HCEC 1CT (cell line): ENCODE measurements at places on chromosomes 7 and 10.

DNA sequence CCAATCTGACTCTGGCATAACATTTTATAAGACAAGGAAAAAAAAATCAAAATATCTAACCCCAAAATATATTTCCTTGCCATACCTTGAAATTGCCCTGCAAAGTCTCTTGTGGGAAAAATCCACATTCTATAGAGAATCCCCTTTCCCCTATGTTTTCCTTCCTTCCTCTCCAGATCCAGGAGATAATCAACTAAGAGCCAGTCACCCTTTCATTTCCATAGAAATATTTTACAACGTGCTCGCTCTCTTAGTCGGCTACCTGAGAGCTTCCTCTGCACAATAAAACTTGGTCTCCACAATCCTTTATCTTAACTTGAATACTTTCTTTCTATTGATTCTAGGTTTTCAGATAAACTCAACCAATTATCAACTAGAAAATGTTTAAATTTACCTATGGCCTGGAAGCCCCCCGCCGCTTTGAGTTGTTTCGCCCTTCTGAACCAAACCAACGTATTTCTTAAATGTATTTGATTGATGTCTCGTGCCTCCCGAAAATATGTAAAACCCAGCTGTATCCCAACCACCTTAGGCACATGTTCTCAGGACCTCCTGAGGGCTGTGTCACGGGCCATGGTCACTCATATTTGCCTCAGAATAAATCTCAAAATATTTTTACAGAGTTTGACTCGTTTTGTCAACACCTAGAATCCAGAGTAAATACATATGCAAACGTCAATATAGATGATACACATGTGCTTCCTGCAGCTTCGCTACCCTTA, 869 bp downstream of the PSAP start:
- DNase-seq = no peak

- DNase-seq = no peak
These were observed 342.6 kb upstream of the LRGUK start for GRCh38 chr7:133784486-133785001.

DNA sequence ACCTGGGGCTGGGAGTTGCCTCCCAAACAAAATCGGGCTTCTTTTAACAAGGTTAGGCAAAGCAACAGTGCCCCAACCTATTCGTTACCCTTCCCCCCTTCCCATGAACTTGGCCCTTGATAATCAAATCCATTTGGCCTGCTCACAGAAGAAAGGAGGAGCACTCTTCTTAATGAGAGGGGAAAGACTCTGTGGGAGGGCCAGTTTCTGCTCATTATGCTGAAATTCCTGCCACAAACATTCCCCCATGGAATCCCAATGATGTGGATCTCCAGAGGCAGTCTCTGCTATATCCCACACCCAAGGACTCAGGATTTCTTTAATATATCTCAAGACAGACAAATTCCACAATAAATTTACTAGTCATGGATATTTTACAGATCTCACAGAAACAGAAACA, 43.0 kb downstream of the LSM5 start:
- no peak for DNase-seq

- DNase-seq = no peak
These were observed 1.2 kb upstream of the MLLT10 start for GRCh38 chr10:21532694-21533466.

- DNase-seq = no peak
These were observed at the start of gene CRYGN for GRCh38 chr7:151439855-151440798. Gene CRYGN, minus strand, starts transcription at chr7:151440141. Its CDS starts 224 bp downstream, at chr7:151439917.

- no peak for DNase-seq
These were observed 54.3 kb downstream of the EPDR1 start for GRCh38 chr7:37974711-37975110.

- DNase-seq = no peak
These were observed 47.2 kb downstream of the CAMK1D start for GRCh38 chr10:12396567-12396966.

DNA sequence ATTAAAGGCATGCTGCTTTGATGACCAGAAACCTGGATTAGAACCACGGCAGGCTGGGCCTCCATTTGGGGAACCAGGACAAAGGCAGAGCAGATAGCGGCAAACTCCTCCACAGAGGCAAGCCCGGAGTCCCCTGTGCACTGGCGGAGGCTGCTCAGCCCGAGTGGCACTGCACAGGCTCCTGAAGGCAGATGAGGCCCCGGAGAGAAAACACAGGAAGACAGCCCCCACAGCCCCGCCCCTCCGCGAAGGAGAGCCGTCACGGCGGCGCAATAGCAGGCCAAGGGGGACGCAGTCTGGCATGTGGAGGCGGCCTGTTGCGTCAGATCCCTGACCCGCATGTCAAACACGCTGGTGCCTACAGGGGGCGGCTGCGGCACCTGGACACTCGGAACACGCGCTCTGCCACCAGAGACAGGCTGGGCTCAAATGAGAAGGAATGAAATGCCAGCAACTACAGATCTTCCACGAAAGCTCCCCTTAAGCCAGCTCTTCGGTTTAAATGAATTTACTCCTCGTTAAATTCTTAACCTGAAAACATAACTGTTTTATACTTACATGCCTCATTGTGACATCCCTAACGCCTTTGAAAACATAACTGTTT, 128.5 kb downstream of the MAD1L1 start:
- DNase-seq = peak; percentile 82

DNA sequence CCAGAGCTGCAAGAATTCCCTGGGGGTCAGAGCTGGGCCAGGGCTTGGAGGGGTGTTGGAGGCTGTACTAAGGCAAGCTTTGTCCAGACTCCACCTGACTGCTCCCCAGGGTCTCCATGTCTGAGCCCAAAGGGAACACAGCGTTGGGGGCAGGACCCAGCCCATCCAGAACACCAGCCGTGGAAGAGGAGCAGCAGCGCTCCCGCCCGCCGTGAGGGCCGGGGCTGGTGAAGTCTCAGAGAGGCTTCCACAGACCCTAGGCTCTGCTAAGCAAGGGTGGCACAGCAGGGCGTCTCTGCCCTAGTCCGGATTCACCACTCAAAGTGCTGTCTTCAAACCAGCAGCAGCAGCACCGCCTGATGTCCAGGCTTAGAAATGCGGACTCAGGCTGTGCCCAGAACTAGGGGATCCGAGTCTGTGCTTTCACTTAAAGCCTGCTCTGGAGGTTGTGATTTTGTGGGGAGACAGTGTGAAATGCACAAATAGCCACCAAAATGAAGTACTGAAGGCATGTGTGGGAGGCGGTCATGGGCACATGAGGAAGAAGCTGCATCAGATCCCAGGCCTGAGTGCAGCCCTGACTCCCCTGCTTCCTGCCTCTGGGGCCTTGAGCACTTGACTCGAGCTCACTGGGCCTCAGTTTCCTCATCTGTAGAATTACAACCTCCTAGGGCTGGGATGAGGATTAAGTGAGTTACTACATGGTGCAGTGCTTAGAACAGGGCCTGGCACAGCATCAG, 16.6 kb upstream of the AQP1 start:
- DNase-seq = no peak

GRCh38 chr7:155662343-155663043, 18.0 kb downstream of the RBM33 start:
- no peak for DNase-seq

- no peak for DNase-seq
These were observed 24.3 kb downstream of the CAPZA2 start for GRCh38 chr7:116886543-116887156.

- DNase-seq = peak; percentile 30
These were observed 1067.6 kb upstream of the CELF2 start for GRCh38 chr10:9950070-9950469.

DNA sequence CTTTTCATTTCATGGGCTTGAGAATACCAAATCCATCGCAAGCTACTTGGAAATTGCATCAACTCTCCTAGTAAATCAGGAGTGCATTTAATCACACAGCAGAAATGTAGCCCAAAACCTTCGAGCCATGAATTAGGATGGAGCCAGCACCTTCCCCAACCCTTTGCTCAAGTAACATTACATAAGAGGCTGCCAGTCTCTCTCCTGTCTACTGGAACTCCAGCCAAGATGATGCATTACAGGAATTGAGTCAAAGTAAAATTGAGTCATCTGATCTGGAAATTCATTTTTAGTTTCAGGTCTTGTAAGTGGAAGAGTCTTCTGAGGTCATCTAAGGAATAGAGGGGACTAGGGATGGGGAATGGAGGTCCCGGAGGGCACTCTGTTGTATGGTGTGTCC, 69.7 kb upstream of the FHIP2A start:
- no peak for DNase-seq

DNA sequence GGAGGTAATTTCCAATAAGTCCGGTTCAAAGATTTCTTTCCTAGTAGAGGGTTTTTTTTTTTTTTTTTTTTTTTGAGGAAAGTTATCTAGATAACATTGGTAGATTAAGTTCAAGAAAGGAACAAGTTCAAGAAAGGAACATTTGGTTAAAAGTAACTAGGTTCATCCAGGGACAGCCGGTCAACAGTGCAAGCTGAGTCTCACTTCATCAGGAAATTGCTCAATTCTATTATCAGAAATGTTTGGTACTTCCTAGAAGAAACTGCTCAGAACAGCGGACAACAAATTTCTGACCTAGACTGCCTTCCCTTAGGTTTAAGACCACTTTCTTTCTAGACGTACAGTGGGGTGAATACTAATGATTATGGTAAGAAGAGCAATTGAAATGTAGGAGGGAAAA, 3.7 kb upstream of the IL2RA start:
- no peak for DNase-seq

DNA sequence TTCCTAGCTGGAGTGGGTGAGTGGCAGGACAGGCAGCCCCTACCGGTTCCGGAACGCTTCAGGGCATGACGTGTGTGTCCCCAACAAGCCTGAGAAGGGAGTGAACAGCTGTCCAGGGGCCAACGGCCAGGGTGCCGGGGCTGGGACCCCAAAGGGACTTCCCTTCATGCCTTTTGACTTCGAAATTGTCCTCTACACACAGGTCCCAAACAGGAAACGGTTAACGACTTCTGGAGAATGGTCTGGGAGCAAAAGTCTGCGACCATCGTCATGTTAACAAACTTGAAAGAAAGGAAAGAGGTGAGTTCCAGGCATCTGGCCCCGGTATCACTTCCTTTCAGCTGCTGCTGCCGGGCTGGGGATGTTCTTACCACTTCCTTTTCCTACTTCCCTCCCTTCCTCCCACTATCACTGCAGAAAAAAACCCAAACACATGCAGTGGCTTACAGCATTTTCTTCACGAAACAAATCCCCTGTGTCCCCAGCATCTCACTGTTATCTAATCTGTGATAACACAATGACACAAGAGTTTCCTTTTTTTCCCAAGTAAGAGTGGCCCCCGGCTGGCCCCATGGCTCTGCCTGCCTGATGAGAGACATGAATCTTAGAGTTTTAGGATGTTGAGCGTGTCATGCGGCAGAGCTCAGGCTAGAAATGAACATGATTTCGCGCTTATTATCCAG, 63.2 kb downstream of the MKI67 start:
- DNase-seq = no peak

- DNase-seq = no peak
These were observed 336.6 kb upstream of the MKI67 start for GRCh38 chr10:128462844-128463243.

- DNase-seq = peak; percentile 43
These were observed 15.9 kb downstream of the FAM149B1 start for GRCh38 chr10:73183667-73184281.

GRCh38 chr10:61406242-61406641, 46.9 kb downstream of the TMEM26 start:
- no peak for DNase-seq

GRCh38 chr10:34494012-34494411, 321.1 kb downstream of the PARD3 start:
- DNase-seq = no peak

- DNase-seq = no peak
These were observed 11.2 kb upstream of the FRMPD2 start for GRCh38 chr10:48285710-48286109.

DNA sequence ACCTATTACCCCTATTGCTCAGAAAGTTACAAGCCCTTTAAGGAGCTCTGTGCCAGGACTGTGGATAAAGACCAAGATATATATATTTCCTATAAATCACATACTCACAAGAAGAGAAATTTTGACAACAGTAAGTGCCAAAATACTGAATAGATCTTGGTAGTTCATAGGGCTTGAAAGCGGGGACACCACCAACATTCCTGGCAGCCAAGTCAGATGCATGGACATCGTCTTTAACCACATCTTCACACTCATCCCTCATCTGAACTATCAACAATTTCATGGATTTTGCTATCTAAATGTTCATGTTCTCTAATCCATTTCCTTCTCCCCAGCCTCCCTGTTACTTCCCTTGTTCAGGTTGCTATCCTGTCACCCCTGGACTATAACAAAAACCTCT, 67.5 kb upstream of the LRRC17 start:
- no peak for DNase-seq

DNA sequence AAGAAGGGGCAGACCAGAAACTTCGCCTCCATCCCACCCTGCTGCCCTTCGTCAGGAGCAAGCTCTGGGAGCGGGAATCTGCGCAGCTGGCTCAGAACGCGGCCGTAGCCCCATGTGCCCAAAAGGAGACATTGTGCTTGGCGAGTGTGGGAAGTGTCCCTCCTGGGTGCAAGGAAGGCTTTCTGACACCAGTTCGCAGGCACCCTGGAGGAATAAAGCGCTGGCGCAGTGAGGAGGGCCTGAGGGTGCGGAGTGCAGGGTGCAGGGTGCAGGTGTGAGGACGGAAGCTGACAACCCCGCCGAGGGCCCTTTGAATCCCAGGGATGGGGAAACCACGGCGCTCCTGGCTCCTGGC, 811 bp downstream of the SLIT1 start:
- no peak for DNase-seq

DNA sequence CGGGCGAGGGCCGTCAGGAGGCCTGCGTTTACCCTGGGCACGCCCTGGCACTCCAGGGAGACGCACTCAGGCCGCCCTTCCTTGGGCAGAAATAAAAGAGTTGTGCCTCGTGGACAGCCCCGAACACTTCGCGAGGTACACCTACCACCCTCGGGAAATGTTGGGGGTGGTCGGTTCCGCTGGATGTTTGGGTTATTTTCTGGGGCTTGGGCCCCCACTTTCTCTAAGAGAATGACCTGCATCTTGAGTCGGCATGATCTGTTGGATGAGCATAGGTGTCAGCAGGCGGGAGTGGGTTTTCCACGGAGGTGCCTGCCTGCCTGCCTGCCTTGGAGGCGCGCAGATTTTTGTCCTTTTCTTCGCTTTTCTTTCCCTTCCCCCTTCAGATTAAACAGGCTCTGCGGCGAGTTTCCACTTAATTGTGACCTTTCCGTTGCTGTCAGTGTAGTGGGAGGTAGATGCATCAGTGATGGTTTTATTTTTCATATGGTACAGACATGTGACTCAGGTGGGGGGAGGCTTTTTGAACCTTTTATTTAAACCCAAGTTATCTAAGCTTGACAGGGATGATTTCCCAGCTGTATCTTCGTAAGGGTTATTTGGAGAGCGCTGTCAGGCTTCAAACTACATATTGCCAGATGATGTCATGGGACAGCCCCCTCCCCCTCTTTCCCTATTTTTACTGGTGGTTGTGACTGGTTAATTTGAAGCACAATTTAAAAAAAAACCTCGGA, 661 bp downstream of the HECTD2 start:
- DNase-seq = no peak
